ENCODE measurements at places on chromosomes 1 and 21.

- peak; percentile 38 for DNase-seq
These were observed 87.5 kb upstream of the RHOU start for GRCh38 chr1:228647523-228648444.

DNA sequence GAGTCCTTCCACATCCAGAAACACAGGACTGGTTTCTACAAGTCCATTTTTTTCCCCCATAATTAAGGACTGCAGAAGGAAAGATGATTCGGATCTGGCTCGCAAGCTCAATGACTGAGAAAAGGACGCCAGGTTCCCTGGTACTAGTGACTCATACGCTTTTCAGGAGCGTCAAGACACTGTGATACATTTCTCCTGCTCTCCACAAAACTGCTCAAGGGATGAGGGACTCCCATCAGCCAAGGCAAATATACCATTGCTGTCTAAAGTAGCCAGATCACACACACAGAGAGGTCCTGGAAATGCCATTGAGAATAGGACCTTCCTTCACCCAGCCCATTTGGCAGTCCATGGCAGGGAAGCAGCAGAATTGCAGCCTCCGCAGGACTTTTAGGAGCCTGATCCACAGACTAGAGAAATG is 253.6 kb upstream of the IRF2BP2 start:
- no peak for DNase-seq

DNA sequence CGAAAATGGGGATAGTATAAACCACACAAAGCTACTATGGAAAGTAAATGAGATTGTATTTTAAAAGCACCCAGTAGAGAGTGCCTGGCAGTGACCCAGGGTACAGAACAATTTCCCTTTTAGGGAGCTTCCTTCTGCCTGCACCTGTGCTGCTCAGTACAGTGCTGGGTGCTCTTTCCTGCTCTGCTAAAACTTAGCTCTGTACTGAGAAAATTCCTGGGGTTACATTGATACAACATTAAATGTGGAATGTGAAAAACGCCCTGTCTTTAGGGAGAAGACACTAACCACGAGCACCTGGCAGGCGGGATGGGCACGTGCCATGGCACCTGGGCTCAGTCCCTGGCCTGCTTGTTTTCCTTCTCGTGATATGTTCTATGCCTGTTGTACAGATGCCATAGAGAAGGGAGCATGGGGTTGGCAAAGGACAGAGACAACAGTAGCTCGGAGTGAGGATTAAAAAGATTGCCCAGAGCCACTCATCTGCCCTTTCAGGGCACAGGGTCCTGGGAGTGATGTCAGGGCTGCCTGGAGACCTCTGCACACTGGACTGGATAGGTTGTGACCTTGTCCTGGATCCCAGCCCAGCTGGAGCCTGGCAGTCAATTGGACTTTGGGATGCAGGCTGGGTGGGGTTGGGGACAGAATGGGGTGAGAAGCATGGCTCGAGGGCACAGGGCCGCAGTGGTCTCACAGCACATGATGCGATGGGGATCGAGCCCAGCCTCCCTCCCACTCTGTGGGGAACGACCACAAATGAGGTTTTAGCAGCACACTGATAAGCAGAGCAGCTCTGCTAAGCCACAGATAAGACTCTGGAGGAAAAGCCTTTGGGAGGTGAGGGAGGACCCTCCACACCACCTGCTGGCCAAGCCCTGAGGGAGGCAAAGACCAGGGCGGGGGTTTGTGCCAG is 4.2 kb downstream of the SPATA46 start:
- no peak for DNase-seq

GRCh38 chr1:59522925-59523505 is 226.1 kb downstream of the FGGY start:
- no peak for DNase-seq

DNA sequence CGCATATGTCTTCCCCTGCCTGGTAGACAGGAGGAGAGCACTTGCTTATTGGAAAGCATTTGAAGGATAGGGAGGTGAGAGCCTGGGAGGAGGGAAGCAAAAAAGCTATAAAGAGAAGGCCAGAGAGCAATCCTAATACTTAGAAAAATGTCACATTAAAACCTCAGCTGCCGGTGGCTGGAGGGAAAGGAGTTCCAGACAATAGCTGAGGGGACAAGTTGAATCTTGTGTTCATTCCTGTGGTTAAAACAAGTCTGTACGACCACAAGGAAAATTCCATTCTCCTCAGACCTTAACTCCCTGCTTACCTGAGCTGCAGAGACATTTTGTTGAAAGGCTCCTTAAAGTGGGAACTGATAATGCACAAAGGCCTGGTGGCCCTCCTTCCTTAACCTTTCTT is 218.8 kb upstream of the CAMK1G start:
- no peak for DNase-seq

DNA sequence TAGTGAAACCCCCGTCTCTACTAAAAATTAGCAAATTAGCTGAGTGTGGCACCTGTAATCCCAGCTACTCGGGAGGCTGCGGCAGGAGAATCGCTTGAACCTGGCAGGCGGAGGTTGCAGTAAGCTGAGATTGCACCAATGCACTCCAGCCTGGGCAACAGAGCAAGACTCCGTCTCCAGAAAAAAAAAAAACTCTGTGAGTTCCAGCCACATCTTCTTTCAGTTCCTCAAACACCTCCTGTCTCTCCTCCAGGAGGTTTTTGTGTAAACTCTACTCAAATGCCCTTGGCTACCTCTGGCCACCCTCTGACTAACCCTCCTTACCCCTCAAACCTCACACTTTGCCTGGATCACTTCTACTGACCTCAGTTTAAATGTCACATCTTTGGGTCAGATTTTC is 38.1 kb downstream of the RCSD1 start:
- DNase-seq: no peak

- DNase-seq: no peak
These were observed 61.7 kb downstream of the CASQ2 start for GRCh38 chr1:115706587-115707425.

DNA sequence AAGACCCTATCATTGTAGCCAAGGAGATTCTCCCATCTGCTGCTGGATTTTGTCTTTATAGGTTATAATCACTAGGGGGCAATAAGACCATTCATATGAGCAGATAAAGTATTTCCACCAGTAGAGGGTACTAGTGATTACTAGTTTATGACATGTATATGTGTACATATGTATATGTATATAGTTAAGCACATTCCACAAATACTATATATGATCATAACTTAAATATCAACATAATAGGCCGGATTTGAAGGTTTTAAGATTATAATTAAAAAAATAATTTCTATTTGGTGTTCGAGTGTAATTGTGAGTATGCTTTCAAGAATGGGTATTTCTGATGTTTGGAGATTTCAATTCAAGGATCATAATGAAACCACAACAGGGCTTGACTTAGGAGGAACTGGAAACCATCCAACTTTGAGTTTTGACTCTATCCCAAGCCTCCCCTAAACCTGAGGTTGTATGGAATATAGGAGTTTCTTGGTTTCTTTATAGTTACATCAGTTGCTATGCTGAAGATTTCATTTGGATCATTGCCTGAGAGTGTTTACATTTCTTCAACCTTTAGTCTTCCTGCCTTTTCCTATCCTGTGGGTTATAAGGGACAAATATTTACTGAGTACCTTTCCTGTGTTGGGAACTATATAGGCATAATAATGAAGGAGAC is 16.9 kb downstream of the TCEANC2 start:
- DNase-seq: no peak

DNA sequence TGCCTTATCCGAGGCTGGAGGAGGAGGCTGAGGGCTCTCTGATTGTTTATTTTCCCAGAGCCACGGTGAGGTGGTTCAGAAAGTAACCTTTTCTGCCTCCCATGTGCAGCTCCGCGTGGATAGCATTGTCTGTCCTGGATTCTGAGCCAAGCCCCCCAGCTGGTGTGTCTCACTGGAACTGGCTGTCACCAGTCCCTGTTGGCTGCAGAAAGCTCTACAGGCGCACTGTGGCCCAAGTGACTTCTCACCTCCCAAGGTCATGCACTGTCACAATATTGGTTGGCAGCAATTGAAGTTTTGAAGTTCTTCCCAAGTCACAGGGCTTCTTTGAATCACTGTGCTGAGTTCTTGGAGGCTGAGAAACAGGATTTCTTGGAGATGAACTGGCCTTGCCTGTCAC is 8.2 kb downstream of the BMP8A start:
- DNase-seq: no peak

Data from left renal cortex interstitium (tissue), 4 donors.